ENCODE measurements at places on chromosomes 6 and 20.

DNA sequence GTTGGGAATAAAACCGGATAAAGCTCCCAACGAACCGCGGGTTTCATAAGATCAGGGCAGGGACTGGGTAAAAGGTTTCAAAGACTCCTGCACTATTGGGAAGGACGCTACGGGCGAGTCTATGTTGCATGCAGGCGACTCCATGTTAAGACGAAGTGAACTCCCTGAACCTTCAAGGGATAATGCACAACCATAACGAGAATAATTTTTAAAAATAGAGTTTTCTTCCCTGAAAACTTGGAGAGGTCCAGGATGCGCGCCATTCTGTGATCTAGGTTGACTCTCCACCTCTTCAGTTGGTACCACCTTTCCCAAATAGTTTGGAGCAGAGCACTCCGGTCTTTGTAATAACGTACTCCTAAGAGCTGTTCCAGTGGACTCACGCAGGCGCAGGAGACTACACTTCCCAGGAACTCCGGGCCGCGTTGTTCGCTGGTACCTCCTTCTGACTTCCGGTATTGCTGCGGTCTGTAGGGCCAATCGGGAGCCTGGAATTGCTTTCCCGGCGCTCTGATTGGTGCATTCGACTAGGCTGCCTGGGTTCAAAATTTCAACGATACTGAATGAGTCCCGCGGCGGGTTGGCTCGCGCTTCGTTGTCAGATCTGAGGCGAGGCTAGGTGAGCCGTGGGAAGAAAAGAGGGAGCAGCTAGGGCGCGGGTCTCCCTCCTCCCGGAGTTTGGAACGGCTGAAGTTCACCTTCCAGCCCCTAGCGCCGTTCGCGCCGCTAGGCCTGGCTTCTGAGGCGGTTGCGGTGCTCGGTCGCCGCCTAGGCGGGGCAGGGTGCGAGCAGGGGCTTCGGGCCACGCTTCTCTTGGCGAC lies at the start of gene TPX2:
TSS of gene TPX2 (plus strand) at position 562 of the 821 bp plus-strand sequence. CDS start 18,187 bp downstream, outside the sequence.
- DNase-seq: peak; percentile 97

- DNase-seq: no peak
Measured at GRCh38 chr6:133115946-133116345, 125.2 kb upstream of the EYA4 start.

- DNase-seq: no peak
Measured at GRCh38 chr20:4673371-4674001, 48.2 kb upstream of the PRND start.

GRCh38 chr6:69914015-69914485 lies 47.7 kb downstream of the COL19A1 start:
- DNase-seq: peak; percentile 46

GRCh38 chr20:20806121-20807095 lies 94.0 kb upstream of the RALGAPA2 start:
- peak; percentile 41 for DNase-seq

GRCh38 chr20:16641511-16642023 lies 68.3 kb upstream of the KIF16B start:
- DNase-seq: no peak

DNA sequence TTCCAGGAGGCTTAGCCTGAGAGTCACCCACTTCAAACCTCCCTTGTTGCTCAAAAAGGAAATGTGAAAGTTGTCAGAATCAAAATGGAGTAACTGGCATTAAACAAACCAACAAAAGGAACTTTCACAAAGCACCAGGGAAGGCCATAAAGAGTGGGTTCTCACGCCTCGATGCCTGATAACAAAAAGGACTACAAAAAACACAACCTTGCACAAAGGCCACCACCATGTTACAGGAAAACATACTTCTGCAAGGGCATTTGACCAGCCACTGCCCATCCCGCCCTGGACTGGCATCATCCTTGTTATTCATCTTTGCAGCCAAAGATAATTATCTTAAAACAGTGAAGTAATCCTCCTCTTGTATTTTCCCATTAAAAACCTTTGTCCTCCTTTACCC lies 34.8 kb downstream of the RNASET2 start:
- DNase-seq: no peak

DNA sequence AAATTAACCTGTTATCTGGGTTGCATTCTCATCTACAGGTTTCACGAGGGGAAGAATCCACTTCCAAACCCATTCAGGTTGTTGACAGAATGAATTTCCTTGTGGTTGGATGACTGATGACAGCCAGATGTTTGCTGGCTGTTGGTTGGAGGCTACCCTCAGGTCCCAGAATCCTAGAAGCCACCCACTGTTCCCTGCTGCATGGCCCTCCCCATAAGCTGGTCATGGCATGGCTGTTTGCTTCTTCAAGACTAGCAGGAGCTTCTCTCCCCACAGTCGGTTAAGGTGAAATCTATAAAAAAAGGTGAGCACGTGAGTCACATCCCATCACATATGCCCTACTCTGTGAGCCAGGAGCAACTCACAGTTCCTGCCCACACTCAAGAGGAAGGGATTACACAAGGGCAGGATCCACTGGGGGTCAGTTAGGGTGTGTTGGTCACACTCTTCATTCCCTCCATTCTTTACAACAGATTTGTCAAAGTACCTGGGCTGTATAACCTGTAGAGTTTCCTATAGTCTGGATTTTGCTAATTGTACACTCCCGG lies 19.5 kb upstream of the RPS10 start:
- DNase-seq: no peak

DNA sequence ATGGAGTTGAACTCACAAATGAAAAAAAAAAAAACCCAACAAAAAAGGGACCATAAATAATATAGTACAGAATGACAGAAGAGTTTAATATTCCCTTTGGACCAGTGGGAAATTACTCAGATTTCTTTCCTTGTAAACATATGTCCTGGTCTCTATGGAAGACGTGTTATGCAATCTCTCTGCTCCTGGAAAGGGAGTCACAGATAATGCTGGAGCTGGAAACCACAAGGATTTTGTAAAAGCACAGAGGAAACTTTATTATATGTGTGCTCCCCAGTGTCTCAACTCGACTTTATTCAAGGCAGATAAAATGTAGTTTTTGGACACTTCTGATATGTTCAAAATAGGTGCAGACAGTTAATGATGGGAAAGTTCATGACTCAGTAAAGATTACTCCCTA lies 88.1 kb upstream of the ZFP64 start:
- DNase-seq: no peak

- DNase-seq: no peak
Measured at GRCh38 chr6:138667408-138667807, 106.2 kb upstream of the CCDC28A start.

GRCh38 chr6:42195415-42195814 lies 659 bp upstream of the GUCA1B start:
- no peak for DNase-seq

DNA sequence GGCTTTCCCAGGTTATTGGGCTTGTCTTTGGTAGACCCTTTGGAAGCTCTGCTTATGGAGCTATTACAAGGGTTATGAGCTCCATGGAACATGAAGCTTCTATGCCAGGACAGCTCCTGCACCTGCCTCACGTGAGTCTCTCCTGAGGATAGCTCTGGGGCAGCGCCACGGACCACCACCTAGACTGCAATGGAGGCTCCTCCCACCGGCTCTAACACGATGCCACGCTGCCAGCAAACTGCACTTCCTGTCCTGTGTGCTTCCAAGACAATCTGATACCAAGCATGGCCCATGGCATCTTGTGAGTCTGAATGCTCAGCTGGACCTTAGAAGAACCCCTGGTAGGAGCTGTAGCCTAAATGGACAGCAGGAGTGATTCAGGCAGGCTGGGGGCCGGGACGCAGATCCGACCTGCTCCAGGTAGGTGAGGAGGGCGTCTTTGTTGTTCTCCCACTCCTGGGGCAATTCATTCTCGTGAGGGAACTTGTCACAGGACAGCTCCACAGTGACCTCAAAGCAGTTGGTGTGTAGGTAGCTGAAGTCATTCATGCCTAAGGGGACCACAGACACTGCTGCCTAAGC lies 5.5 kb downstream of the CPXM1 start:
- no peak for DNase-seq

GRCh38 chr6:163705923-163706322 lies 291.4 kb downstream of the QKI start:
- no peak for DNase-seq

- no peak for DNase-seq
Measured at GRCh38 chr6:44626616-44627015, 239.1 kb downstream of the CDC5L start.

- DNase-seq: peak; percentile 52
Measured at GRCh38 chr20:4813863-4814695, 92.4 kb downstream of the PRND start.

DNA sequence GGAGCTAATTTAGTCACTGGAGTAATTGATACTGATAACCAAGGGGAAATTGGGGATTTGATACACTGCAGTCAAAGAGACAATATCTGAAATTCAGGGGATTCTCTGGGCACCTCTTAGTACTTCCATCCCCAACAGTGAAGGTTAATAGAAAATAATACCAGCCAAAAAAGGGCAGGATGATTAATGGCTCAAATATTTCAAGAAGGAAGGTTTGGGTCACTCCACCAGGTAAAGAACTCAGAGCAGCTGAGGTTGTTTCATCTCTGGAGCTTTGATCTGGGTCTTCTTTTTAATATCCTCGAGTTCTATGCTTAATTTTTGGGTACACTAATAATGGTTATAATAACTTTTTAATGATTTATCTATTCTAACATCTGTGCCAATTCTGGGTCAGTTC lies 70.8 kb downstream of the CDKAL1 start:
- no peak for DNase-seq

DNA sequence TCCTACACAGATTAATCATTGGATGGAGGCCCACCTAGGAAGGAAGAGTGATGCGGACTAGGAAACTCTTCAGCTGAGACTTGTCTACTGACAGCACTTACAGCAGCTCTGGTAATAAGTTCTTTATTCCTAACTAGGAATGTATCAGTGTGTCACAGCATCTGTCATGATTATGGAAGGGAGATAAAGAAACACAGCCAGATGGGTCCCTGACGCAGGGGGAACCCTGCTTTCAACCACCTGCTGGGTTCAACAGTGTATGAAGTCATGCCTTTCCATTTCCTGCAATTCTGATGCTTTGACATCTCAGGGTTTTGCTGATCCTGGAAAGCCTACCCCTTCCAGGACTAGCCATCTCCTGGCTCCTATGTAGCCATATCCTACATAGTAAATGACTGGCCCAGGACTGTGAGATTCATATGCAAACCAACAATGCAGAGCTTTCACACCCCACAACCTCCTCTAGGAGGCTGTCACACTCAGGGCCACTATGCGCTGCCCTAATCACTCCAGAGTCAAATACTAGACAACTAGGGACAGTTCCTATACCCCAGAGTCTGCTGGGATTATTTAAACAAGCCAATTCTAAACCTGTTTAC lies 29.0 kb upstream of the MANEA start:
- DNase-seq: no peak

DNA sequence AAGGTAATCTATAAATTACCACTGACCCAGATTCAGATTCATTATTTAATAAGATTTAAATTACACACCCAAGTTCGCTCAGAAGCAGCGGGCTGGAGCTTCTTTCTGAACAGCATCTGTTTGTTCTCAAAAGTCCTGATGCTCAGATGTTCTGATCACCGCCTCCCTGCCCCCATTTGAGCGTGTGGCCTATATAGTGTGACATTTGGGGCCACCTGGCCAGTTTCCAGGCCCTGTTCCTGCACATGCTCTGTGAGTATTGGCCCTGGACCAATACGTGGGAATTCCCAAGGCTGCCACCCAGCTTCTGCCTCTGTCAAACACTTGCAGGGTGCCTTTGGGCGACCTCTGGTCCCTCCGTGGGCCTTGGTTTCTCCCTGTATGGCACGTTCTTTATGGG lies 228.8 kb downstream of the TFAP2C start:
- no peak for DNase-seq

- DNase-seq: no peak
Measured at GRCh38 chr6:52435345-52435744, 15.2 kb downstream of the EFHC1 start.

GRCh38 chr20:21801193-21801592 lies 95.7 kb downstream of the PAX1 start:
- DNase-seq: no peak

- no peak for DNase-seq
Measured at GRCh38 chr6:114648847-114649246, 306.0 kb upstream of the HS3ST5 start.

GRCh38 chr6:82143041-82143481 lies 104.5 kb downstream of the IBTK start:
- DNase-seq: no peak

GRCh38 chr20:24147479-24147878 lies 158.9 kb upstream of the GGTLC1 start:
- no peak for DNase-seq

DNA sequence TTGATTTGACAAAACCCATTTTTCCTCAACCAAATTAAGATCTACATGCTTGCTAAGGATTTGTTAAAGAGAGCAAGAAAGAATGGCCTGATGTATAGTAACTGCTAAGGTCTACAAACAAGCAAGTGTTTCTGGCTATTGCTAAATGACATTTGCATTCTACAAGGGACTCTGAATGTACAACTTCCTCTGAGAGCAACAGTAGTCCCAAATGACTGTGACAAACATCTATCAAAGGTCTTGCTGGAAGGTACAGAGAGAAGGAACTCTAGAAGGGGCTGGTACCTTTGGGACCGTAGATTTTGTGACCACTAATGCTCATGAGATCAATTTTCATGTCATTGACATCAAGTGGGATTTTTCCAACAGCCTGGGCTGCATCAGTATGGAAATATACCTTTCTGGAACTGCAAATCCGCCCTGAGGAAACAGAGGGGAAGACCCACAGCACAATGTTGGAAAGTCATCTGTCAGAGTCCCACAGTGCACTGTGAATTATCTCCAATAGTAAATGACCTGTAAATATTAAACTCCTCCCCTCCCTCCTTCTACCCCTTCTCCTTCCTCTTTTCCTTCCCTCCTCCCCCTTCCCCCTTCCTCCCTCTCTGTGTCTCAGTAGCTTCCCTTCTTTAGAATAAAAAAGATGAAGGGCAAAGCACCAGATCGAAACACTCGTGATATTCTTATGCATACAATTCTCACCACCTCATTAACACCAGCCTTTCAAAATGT lies 15.9 kb upstream of the CPNE1 start:
- no peak for DNase-seq

- DNase-seq: no peak
Measured at GRCh38 chr20:50295762-50296449, 105.3 kb downstream of the CEBPB start.

DNA sequence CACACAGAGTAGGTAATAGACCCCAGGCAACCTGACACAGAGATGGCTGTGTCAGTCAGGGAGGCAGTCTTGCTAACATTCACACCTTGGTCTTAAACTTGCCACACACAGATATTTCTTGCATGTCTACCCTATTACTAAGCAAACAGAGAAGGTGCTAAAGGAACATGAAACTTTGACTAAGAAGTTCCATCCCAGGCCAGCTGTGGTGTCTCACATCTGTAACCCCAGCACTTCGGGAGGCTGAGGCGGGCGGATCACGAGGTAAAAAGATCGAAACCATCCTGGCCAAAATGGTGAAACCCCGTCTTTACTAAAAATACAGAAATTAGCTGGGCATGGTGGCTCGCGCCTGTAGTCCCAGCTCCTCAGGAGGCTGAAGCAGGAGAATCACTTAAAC lies 222.4 kb upstream of the JARID2 start:
- DNase-seq: no peak

GRCh38 chr6:137165375-137166246 lies 7.8 kb downstream of the IL22RA2 start:
- DNase-seq: no peak

GRCh38 chr6:134134654-134135053 lies 82.2 kb upstream of the SLC2A12 start:
- no peak for DNase-seq

- DNase-seq: no peak
Measured at GRCh38 chr6:138307352-138307751, 70.4 kb upstream of the SMIM28 start.
